ENCODE measurements at places on chromosomes 7 and 10. TPM values are rescaled to one million over a fixed set of nuclear protein-coding genes. Genes with fewer than 3 reads are reported as not detected.

LBX1 gene
- total RNA-seq: not detected

GPNMB gene
- 0.99 TPM for total RNA-seq

GRCh38 chr10:31087851-31088250, 56.2 kb upstream of the ZNF438 start:
- H3K27me3 ChIP-seq: no peaks in the 10 kb centered on the region
- H3K4me1 ChIP-seq: peaks cover 14% of the 10 kb centered on the region
- peak overlapping the region; percentile 42 for H3K27ac ChIP-seq
- H3K4me3 ChIP-seq: no peak overlapping the region
- peak; percentile 53 for DNase-seq

DNA sequence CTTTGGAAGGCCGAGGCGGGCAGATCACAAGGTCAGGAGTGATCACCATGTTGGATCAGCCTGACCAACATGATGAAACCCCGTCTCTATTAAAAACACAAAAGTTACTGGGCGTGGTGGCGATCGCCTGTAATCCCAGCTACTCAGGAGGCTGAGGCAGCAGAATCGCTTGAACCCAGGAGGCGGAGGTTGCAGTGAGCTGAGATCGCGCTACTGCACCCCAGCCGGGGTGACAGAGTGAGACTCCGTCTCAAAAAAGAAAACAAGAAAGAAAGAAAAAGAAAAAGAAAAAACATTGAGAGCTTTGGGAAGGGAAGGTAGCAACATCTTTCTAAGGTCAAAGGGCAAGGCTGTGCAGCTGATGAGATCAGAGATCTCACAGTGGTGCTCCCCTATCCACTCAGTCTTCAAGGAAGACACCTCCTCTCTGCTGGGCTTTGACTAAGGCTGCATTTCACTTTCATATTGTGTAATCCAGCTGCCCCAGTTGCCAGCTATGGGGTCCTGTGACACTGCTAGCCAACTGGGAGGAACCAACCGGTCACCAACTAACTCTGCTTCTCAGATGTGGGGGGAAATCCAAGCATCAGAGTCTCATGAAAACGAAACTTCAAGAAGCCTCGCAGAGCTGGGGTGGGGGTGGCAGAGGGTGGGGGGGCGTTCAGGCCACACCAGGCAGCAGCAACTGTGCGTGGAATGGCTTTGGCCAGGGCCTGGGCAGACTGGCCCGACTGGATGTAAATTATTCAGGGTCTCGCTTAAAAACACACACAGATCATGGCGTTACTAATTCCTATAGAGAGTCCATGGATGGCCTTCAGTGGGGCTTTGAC, 1.5 kb downstream of the IL15RA start:
- H3K27me3 ChIP-seq: peaks cover 87% of the 10 kb centered on the region
- H3K4me3 ChIP-seq: peak overlapping the region; percentile 62
- H3K27ac ChIP-seq: no peak overlapping the region
- H3K36me3 ChIP-seq: no peaks in the 10 kb centered on the region

MMP21 gene
- total RNA-seq: not detected

DNA sequence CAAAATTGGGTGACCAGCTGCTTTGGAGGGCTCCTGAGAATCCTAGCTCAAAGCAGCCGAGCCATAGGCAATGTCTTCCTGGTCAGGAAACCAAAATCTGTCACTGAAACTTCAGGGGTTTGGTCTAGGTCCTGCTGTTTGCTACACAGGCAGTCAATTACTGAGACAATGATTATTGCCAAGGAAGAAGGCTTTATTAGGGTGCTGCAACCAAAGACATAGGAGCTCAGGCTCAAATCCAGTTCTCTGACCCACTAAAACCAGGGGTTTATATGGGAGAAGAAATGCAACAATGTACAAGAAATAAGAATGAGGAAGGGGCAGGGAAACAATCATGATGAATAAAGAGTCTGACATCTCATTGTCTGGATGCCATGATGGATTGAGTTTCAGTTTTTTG, 410.3 kb upstream of the ZWINT start:
- H3K27ac ChIP-seq: no peak overlapping the region
- no peaks in the 10 kb centered on the region for H3K4me1 ChIP-seq
- H3K36me3 ChIP-seq: no peaks in the 10 kb centered on the region
- no peak overlapping the region for H3K4me3 ChIP-seq
- DNase-seq: no peak

DNA sequence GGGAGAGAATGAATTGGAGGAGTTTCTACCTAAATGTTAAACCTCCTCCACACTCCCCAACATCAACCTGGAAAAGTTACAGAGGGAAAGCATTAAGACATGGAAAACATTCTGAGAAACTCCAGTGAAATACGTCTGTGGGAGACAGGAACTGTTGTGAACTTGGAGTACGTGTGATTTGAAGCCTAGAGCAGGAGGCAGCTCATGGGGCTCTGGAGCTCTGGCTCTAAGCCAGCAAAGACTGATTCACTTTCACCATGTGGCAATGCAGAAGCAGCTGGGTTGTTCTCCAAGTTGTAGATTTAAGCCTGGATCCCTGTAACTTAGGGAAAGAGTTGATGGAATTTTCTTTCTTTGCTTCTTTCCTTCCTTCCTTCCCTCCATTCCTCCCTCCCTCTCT, 503.2 kb downstream of the NRG3 start:
- no peak overlapping the region for H3K27ac ChIP-seq
- H3K4me1 ChIP-seq: no peaks in the 10 kb centered on the region
- DNase-seq: no peak
- H3K4me3 ChIP-seq: no peak overlapping the region
- no peaks in the 10 kb centered on the region for H3K27me3 ChIP-seq
